ENCODE measurements at places on chromosomes 2 and 18.

DNA sequence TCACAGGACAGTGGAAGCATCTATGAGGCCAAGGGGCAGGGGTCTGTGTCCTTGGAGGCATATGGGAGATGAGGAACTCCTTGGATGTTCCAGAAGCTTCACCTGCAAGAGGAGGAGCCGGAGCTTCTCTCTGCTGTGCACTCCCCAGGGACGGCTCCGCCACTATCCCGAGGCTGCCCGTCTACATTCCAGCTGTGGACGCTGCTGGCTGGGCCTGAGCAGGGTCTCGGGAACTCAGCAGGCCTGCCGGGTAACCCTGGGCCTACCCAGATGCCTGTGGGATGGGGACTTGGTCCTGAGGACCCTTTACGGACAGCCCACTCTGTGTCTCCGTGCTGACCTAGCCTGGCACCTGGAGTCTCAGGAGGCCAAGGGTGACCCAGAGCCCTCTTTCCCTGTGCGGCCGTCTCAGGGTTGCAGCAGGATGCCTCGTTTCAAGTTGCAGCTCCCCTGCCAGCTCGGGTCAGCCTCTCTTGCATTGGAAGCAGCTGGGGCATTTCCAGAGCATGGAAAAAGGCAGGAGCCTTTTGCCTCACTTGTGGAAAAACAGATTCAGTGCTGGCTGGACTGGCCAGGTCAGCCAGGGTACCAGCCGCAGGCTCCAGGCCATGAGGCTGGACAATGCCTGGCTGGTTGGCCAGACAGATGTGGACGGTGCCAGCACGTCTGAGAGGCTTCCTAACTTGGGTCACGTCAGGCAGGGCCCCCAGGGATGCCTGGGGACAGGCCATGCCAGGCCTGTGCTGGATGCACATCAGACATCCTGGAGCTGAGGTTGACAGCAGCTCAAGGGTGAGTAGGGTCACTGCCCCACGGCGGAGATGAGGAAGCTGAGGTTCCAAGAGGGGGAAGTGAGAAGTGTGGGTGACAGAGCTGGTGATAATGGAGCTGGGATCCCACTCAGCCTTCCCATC is 41.5 kb downstream of the SCTR start:
- DNase-seq, result no peak

- no peak for DNase-seq
These were observed 225.7 kb upstream of the FOSL2 start for GRCh38 chr2:28166956-28167355.

- DNase-seq, result no peak
These were observed 1.3 kb upstream of the FAP start for GRCh38 chr2:162244541-162245031.

- no peak for DNase-seq
These were observed 143.6 kb downstream of the CCDC148 start for GRCh38 chr2:158312981-158313380.

DNA sequence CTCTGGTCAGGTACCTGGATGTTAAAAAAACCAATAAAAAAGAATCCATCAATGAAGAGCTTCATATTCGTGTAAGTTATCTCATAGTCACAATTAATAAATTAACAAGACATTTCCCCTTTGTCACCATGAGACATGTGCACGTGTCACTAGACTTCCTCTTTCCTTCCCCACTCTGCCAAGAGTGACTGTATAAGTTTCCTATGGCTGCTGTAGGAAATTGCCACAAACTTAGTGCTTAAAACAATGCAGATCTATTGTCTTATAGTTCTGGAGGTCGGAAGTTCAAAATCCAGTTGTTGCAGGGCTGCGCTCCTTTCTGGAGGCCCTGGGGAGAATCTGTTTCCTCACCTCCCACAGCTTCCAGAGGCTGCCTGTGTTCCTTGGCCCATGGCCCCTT is 35.8 kb downstream of the SLC9A4 start:
- DNase-seq, result no peak

GRCh38 chr2:12923907-12924610 is 207.3 kb downstream of the TRIB2 start:
- DNase-seq, result no peak

- DNase-seq, result no peak
These were observed 270.1 kb downstream of the C1D start for GRCh38 chr2:67792681-67793091.
